Renal cortex interstitium (tissue), 15 donors: ENCODE measurements at places on chromosomes 12 and 14. TPM values are rescaled to one million over a fixed set of nuclear protein-coding genes. Genes with fewer than 3 reads are reported as not detected.

ERBB3 gene
- polyA plus RNA-seq = 119 TPM

DLK1 gene
- 13.9 TPM for polyA plus RNA-seq

DNA sequence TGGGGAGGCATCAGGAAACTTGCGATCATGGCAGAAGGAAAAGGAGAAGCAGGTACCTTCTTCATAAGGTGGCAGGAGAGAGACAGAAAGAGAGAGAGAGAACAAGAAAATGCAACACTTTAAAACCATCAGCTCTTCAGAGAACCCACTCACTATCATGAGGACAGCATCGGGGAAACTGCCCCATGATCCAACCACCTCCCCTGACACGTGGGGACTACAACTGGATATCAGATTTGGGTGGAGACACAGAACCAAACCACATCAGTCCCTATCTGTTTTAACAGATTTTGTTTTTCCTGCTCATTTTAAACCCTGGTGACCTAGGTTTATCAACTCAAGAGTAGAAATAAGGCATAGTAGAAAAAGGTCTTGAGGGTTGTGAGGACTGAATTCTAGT is 210.1 kb upstream of the PLXNC1 start:
- DNase-seq = no peak

- no peak for DNase-seq
These were observed 279.7 kb upstream of the ATP2B1 start for GRCh38 chr12:89988188-89988915.

DNA sequence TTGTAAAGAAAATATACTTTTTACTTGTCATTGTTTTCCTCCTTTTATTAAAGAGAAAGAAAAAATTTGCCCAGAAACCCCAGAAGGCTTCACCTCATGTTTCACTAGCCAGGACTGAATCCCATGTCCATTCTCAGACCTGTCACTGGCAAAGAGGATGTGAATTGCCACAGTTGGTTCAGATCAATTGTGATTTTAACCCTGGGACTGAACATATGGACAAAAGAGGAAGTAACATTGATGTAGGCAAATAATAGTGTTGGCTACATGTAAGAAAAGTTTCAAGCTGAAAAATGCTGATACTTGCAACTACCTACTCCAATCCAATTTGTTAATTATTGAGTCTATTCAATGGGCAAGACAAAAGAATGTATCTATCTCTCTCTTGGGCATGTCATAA is 8.6 kb upstream of the CCDC196 start:
- no peak for DNase-seq

DNA sequence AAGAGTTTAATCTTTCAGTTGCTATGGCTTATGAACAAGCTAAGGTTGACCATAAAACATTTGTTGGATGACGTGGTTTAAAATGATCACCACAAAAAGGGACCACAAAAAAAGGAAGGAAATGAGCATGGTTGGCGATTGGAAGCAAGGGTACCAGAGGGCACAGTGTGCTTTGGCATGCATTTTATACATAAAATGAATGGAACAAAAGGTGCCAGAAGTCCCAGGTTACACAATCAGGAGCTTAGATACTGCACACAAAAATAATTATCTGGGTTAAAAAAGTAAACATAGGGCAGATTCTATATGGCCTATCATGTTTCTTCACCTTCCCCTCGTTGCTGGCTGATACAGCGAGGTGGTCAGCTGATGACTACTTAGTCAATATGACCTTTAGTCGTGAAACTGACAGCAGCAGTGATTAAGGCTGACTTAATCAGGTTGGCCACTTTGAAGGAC is 50.7 kb downstream of the ZC3H14 start:
- no peak for DNase-seq

SERPINA12 gene
- polyA plus RNA-seq = 0.33 TPM

TBX3 gene
- 83.1 TPM for polyA plus RNA-seq
